ENCODE measurements at places on chromosomes 6 and 20.

DNA sequence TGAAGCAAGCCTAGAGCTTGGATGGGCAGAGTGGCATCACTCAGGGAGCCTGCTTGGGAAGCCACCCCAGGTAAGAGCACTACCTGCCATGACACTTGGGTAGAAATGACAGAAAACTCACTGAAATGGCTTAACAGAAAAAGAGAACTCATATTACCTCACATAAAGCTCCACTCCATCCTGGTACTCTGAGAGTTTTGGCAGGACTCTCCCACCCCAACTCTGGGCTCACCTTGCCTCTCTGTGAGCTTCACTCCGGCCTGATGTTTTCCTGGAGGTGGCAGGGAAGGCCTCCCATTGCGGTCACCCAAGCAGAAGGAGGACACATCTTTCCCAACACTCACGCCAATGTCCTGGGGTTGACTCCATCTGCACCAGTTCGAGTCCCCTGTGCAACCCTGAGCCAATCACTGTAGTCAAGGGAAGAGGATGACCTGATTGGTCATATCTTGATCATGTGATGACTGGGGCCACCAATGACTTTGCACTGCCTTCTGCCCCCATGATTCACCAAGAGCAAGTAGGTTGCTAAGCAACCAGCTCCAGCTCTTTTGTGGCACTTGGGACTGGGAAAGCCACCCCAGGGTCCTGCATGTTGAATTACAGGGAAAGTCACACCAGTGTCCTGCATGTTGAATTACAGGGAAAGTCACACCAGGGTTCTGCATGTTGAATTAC, 446.1 kb upstream of the SULF2 start:
- no peak for DNase-seq

DNA sequence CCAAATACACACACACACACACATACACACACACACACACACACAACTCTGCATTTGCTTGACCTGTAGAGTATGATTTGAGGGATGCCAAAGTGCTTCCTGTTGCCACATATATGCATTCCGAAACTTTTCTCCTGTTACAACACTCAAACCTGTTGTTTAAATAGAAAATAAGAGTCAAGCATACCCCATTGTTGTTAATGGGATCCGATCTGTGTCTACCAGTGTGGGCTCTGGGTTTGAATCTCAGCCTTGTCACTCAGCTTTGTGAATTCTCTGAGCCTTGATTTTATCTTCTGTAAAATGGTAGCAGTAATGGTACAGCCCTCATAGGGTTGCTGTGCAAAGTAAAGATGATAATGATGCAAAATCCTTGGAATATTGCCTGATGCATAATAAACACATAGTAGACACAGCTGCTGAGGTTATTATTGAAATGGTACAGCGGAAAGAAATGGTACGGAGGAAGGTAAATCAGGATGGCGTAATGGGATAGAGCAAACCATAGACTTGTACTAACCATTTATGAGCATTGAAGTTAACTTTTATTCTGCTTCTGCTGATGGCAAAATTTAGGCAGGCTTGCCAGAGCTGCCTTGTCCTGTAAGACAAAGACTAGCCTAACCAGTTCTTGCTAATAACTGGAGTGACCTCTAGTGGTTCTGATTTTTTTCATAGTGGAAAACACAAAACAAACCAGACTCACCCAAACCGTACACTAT, 113.5 kb upstream of the PHACTR1 start:
- DNase-seq, result no peak

- DNase-seq, result no peak
Measured at GRCh38 chr6:147716434-147716833, 207.9 kb downstream of the SAMD5 start.

GRCh38 chr6:152605342-152605741, 31.8 kb downstream of the SYNE1 start:
- DNase-seq, result no peak

GRCh38 chr20:33874129-33874528, 63.0 kb downstream of the CHMP4B start:
- DNase-seq, result no peak

DNA sequence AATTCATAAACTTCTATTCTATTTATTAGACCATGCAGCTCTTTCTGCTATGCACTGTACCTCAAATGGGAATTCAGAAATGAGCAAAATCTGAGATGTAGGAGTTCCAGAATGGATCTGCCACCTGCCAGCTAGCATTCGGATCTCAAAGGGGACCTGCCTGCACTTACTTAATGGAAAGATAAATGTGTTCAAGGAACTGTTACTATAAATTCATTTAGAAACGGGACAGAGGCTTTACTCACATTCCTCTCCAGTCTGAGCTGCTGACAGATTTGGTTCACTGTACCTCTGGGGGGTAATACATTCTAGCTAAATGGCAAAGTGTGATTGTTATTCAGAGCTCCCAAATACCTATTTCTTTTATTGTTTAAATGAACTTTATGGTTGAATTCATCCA, 384.1 kb downstream of the GRIK2 start:
- DNase-seq, result no peak

- DNase-seq, result no peak
Measured at GRCh38 chr6:2102966-2103365, 142.4 kb downstream of the GMDS start.

DNA sequence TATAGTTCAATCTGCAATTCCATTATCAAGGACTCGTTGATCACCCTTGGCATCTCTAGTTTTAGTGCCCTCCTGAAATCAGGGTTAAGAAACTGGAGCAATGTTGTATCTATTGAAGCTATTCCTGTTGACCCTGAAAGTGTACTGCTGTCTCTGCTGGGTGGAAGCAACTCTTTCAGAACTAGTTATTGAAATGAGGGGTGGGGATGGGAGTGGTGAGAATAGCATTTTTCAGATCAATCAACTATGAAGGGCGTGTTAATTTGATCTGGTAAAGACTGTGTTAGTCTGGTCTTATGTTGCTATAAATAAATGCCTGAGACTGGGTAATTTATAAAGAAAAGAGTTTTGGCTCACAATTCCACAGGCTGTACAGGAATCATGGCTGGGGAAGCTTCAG, 152.5 kb upstream of the BMP5 start:
- no peak for DNase-seq

DNA sequence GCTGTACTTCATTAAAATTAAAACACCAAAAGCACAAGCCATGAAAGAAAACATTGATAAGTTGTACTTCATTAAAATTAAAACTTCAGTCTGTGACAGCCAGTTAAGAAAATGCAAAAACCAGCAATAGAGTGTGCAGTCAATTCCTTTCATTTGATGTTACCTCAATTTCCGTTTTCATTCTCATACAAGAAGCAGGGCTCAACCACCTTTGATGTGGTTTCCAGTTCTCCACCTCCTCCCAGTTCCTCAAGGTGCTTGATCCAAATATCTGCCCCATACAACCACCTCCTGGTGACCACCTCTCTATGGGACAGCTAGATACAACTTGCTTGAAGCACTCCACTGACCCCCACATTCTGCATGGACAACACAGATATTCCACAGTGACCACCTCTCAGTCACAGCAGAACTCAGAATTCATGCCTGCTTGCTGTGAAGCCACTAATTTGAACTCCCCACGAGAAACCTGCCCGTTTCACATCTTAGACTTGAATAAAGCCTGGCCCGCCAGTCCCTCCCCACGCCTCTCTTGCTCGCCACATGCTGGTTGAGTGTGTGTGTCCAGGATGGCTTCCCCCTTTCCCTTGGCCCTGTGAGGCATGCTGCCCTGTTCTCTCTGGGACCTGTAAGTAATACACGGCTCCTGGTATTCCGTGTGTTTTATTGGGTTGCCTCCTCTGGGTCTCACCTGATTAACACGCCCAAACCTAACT, 66.1 kb downstream of the FAM50B start:
- no peak for DNase-seq

DNA sequence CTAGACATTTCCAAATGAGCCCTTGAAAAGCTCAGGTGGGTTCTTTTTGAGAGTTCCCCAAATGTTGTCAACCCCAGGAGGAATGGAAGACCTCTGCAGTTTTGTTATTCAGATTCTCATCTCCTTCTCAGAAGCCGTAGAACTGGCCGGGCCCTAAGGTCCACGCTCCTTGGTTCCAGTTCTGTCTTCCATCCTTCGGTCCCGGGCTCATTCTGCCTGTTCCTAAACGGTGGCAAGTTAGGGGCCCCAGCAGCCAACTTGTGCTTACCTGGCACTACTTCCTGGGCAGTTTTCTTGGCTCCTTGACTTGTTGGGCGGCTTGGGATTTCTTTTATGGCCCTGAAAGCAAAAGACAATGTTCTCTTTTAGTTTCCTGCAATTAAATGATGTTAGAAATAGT, 6.4 kb downstream of the ESR1 start:
- DNase-seq, result no peak

- no peak for DNase-seq
Measured at GRCh38 chr6:158850807-158851115, 31.6 kb upstream of the EZR start.

GRCh38 chr20:36852187-36852586, 23.8 kb upstream of the TLDC2 start:
- no peak for DNase-seq

- no peak for DNase-seq
Measured at GRCh38 chr6:45654673-45655072, 276.9 kb upstream of the SUPT3H start.

GRCh38 chr6:2765896-2766766, 938 bp downstream of the WRNIP1 start:
- no peak for DNase-seq

DNA sequence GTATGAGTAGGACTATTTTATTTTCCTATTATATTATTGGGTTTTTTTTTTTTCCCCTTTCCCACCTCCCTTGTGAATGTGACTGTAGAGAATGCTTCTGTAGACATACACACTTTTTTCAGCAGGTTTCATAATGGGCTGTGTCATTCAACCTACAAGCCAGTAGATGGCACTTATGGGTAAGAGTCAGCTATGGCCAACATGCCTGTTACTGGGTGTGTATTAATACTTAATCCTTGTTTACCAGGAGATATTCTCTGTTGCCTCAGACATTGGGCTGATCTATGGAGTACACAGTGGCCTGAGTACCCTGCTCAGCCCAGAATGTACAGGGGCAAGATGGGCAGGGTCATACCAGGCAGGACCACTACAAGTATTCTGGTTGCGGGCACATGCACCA, 382.5 kb downstream of the EPHA7 start:
- DNase-seq, result no peak

GRCh38 chr20:44997171-44997570, 30.9 kb downstream of the STK4 start:
- DNase-seq, result no peak

DNA sequence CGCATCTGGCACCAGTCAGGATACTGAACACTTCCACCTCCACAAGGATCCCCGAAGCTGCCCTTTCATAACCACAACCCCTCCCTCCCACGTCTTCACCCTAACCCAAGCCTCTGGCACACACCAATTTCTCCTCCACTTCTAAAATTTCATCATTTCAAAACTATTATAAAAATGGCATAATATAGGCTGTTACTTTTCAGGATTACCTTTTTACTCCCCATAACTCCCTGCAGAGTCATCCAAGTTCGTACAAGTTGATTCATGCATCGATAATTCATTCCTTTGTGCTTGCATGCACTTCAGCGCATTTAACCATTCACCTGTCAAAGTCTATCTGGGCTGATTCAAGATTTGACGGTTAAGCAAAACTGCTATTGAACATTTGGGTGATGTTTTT, 30.6 kb upstream of the LY86 start:
- no peak for DNase-seq

- DNase-seq, result no peak
Measured at GRCh38 chr20:53735536-53736050, 142.0 kb upstream of the ZNF217 start.

DNA sequence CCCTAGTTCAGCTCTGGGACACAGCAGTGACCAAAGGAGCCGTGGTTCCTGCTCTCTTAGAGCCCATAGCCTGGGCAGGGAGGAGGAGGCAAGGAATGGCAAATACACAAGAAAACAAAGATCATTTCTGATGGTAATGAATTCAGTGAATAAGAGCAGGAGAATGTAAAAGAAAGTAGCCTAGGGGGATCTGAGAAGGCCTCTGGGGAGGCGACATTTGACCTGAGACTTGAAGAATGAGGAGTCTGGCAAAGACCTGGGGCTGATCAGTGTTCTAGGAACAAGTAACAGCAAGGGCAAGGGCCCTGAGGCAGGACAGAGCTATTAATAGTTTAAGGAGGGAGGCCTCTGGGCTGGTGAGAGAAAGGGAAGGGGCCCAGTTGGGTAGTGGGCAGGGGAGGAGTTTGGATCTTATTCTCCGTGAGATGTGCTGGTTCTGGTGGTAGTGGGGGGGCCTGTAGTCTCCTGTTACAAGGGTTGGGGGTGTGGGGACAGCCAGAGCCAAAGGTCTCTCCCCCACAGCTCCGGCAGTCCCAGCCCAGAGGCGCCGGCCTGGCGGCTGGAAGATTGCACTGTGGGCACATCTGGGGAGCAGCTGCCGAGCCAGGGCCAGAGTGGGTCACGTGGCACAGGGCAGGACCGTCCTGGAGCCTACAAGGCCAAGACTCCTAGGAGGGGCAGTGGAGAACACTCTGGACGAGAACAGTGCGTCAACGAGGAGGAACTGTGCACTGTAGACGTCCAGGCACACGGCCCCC, 9.3 kb upstream of the ID1 start:
- DNase-seq, result no peak

DNA sequence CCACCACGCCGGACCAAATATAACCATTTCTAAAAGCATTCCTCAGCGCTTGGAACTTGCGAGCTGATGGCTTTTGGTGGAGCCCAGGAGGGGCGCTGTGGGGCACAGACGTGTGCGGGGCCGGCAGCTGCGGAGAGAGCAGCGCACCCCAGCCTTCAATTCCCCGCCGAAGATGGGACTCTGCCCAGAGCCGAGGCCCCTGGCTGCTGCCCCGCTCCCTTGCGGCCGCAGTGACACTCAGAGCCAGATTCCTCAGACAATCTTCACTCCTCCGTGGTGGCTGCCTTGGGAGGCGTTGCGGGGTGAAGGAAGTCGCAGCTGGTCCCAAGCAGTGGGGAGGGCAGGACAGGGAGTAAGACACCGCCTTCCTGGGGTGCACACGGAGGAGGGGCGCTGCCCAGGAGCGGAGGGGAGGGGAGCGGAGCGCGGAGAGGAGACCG, 87.7 kb downstream of the TMEM242 start:
- DNase-seq, result no peak

GRCh38 chr6:105363100-105363754, 39.7 kb downstream of the PREP start:
- no peak for DNase-seq

DNA sequence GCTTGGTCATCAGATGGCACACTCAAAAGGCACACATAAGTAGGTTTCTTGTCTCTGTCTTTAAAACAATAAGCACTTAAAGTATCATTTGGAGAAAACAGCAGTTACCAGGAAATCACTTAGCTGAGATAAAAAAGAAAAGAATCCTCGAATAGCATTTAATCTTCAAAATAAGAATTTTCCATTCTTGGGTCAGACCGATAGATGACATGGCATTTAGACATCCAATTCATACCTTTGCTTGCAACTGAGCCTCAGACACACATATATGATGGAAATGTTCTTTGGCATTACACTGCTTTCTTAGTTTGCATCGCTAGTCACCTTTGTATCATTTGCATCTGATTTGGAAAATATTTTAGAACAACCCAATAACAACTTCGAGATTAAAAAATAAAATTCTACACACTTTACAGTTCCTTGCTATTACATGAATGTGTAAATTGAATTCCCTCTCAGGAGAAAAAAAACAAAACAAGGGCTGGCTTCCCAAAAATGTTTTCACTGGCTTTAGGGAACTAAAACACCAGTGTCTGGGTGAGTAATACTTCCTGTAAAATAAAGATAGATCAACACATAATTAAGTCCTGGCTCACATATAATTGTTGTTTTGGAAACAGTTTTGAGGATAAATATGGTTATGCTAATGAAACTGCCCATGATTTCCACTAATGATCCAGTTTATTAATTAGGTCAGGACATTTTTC, 1.3 kb upstream of the RNF217 start:
- DNase-seq, result no peak
